HS-5 (cell line): ENCODE measurements at places on chromosomes 4 and X.
A peak's percentile ranks its signal among the peaks of the same experiment; 100 is the strongest.

- DNase-seq: no peak
These were observed 306.1 kb downstream of the FBXW7 start for GRCh38 chr4:152229782-152230289.

DNA sequence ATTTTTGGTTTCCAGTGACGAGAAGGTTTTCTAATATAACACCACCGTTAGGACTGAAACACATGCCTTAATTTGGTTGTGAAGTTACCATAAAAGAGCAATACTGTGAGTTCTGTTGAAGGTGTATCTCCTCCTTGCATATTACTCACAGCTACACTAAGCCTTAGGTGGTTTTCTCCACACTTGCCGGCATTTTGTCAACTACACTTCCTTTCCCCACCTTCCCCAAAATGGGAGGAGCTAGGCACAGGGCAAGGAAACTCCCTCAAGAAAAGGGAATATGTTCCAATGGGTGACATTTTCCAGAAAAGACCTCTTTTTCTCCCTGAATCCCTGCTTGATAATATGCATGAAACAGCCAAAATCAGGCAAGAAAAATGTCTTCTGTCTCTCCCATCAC is 44.8 kb downstream of the RELL1 start:
- DNase-seq: no peak

DNA sequence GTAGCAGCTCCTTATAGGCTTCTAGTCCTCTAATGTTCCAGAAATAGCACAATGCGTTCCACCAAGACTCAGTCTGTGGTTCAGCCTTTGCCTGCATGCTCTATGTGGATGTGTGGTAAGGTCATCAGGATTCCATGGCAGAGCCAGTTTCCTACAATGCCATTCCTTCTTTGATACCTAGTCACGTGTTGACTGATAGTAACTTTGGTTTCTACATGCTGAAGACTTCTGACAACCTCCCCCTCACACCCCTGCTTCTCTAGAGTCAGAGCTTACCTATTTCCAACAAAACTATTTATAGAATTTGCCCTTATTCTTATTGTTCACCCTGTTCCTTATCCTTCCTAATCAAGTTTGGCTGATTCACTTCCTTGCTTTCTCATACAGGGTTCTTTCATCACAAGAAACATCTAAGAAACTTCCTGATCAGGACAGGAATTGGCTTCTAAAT is 81.1 kb downstream of the CT47B1 start:
- no peak for DNase-seq

- DNase-seq: no peak
These were observed 25.4 kb upstream of the SLITRK4 start for GRCh38 chrX:143661286-143661685.

- no peak for DNase-seq
These were observed 47.2 kb downstream of the C4orf50 start for GRCh38 chr4:5971078-5971450.

DNA sequence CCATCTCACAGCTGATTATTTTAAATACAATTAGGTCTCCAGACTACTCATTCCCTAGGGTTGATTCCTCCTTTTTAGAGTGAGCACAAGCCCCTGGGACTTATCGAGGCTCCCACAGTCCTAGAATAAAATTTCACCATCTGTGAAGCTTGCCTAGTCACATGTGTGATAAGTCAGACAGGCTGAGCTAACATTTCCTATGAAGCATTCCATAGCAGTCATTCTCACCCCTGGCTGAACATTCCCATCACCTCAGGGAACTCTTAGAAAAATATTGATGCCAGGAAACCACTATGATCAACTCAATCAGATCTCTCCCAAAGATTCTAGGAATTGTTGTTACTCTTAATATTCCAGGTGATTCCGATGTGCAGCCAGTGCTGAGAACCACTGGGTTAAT is 37.7 kb downstream of the ARHGEF9 start:
- DNase-seq: no peak

GRCh38 chr4:123616951-123617461 is 220.4 kb downstream of the SPRY1 start:
- DNase-seq: no peak

- peak; percentile 47 for DNase-seq
These were observed 42.0 kb upstream of the PRKG2 start for GRCh38 chr4:81257021-81257420.

- no peak for DNase-seq
These were observed 59.7 kb downstream of the HADH start for GRCh38 chr4:108049406-108049805.

DNA sequence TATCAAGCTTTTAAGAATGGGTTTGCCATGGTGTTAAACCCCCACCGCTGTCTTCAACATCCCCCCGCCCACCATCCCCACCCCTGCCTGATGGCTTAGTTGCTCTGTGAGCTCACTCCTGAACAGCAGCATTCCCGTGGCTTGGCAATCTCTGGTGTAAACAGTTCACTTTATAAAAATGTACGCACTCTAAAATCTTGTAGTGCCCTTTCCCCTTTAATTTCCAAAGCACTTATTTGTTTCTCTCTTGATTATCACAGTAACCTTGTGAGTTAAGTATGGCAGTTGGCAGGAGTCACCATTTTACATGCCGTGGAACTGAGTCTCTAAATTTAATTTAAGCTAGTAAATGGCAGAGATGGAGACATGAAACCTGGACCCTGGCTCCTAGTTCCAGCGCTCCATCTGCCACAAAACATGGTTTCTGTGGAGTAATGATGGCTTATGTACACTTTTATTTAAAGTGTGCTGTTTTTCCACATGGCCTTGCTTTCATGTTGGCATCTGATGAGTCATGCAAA is 123.1 kb downstream of the AFF1 start:
- no peak for DNase-seq

DNA sequence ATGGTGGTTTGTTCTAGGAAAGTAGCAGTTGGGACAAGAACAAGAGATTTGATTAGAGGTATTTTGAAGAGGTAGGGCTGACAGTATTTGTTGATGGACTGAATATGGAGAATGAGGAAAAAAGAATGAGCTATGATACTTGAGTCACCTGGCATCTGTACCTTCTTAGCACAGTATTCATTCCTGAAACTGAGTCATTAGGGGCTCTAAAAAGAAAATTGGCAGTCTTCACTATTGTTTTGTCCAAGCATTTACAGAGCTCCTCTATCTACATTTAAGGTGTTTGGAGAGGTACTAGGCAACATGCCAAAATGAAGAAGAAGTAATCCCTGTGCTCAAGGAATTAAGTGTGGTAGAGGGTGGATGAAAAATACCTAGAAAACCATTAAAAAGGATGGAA is 165.8 kb downstream of the SHROOM4 start:
- no peak for DNase-seq

GRCh38 chr4:80138551-80139538 is 58.5 kb upstream of the PRDM8 start:
- DNase-seq: peak; percentile 70

DNA sequence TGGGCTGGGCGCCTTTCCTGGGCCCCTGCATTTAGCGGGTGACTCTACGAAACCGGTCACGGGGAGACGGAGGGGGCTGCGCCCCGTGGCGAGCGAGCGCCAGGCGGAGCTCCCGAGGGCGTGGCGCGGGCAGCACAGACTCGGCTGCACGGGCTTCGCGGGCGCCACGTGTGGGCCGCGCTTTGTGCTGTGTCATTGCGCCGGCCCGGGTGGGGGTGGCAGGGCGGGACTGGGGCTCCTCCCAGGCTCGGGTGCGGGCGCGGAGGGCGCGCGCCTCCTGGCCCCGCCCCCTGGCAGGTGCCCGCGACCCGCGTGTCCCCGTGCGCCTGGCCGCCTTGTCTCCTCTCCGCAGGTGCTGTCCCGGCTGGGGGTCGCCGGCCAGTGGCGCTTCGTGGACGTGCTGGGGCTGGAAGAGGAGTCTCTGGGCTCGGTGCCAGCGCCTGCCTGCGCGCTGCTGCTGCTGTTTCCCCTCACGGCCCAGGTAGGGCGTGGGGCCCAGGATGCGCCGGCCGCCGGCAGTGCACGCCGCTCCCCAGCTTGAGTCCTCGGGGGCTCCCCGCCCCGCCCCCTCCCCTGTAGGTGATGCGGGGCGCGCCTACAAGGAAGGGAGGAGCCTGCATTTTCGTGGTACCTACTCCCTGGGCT is 651 bp downstream of the UCHL1 start:
- DNase-seq: no peak
